ENCODE measurements at places on chromosomes 16 and 17.

- DNase-seq = no peak
Observed at GRCh38 chr16:88848557-88848956, 8.2 kb downstream of the GALNS start.

- DNase-seq = no peak
Observed at GRCh38 chr17:82218349-82219075, 5.9 kb upstream of the CCDC57 start.

DNA sequence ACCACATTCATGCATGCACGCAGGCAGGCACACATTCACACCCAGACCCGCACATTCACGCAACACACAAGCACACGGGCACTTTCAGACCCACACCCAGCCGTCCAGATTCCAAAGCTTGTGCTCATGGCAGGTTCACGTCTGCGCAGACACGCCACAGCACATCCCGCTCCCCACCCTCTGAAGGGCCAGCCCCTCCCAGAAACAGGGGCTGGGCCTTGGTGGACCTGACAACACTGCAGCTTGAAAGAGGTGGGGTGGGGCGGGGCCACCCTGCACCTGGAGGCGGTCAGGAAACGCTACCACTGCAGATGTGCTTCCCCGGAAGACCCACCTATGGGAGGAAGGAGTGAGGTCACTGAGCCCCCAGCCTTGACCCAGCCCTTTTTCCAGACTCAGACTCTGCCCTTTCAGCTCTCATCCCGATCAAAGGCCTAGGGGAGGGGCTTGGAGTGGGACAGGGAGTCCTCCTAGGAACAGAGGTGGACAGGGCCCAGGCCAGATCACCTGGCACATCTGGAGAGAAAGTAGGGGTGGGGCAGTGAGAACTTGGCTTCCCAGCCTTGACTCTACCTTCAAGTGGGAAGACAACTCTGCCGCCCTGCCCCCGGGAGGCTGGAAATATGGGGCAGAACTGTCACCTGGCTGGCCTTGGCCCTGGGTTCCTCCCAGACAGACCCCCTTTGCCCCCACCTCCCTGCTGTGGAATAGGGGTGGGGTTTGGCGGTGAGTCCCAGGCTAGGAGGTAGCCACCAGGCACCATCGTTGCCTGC is 11.0 kb downstream of the P3H4 start:
- no peak for DNase-seq

- peak; percentile 87 for DNase-seq
Observed at GRCh38 chr17:43393944-43394482, 4.8 kb upstream of the ARL4D start.

DNA sequence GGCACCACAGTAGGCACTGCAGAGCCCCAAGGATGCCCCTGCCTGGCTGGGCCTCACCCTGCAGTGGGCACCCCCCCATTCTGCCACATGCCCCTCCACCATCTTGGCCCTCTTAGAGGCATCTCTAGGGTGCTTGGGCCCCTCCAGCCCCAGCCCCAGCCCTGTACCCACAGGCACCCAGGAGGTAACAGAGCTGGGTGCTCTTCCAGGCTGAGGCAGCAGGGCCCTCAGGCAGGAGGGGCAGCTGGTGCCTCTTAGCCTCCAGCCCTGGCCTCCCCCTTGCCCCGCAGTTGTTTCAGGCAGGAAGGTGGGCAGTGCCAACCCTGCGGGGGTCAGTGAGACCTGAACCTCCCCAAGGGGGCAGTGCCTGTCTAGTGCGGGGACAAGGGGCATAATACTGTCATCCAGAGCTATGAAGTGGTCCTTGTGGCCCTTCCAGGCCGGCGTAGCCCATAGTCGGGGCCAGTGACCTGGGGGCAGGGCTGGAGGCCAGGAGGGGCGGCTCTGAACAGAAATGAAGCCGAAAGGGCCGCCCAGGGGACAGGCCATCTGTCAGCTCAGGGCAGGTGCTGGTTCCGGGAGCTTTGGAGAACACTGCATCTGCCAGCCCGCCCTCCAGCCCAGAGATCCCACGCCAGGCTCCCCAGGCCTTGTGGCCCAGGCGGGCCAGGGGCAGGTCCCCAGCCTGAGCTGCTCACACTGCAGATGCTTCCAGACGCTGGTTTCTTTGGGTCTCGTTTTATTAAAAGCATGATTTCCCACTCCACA is 4.9 kb upstream of the AATK start:
- DNase-seq = no peak

GRCh38 chr17:51640108-51640622 is 379.8 kb downstream of the UTP18 start:
- peak; percentile 20 for DNase-seq

GRCh38 chr17:57755480-57756070 is 10.5 kb upstream of the CCDC182 start:
- peak; percentile 9 for DNase-seq

GRCh38 chr17:48100591-48101011 is 677 bp downstream of the CBX1 start:
- DNase-seq = peak; percentile 67

- DNase-seq = no peak
Observed at GRCh38 chr17:40598619-40599467, 33.6 kb upstream of the CCR7 start.

DNA sequence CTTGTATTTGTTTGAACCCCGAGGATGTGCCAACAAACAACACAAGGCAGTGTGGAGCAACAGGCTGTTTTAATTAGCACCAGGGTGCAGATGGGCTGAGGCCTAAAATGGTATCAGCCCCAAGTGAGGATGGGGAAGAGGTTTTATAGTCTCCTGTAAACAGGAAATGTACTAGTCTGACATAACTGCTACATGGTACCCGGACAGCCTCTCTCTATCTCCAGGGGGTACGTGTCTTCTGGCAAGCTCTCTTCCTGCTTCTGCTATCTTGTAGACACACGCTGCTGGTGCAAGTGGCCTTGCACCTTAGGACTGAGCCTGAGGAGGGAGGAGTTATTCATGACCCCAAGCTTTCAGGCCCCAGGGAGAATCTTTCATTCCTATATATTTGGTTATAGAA is 2451.0 kb downstream of the TP53TG3F start:
- no peak for DNase-seq
